SHP77 treated with DMSO at 0.1 percent for 48 hours (cell line): ENCODE measurements at places on chromosomes 7 and 10.

- DNase-seq, result no peak
Observed at GRCh38 chr10:93039721-93040120, 20.9 kb upstream of the CYP26C1 start.

DNA sequence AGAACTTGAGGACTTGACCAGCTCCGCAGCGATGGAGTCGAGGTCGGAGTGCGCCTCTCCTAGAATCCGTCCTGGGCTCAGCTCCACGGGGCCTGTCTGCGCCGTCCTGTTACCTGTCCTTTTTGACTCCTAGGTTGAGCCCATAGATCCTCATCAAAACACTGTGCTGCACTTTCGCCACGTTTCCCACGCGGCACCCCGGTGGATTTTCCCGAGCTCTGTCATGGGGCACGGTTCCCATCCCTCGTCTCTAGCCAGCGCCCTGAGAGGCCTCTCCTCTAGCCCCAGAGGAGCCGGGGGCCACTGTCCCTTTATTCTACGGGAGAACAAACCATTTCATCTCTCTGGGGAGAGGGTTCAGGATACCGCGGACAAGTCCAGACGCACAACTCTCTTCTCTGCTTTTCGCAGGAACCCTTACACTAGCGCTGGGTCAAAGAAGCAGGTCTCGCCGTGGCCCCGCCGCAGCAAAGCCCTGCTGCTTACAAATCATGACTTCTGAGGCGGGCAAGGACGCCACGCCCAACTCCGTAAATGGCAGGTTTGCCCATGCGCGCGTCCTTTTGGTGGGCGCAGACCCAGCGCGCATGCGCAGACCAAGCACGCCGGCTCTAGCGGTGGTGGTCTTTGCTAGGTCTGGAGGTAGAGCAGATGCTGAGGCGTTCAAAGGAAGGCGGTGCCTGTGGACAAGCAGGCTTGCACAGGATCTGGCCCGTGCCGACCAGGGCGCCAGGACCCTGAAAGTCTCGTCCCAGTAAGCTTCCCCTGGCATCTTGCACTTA lies 10.3 kb upstream of the ANKRD7 start:
- DNase-seq, result no peak

GRCh38 chr7:128918016-128918665 lies 7.6 kb upstream of the KCP start:
- no peak for DNase-seq

DNA sequence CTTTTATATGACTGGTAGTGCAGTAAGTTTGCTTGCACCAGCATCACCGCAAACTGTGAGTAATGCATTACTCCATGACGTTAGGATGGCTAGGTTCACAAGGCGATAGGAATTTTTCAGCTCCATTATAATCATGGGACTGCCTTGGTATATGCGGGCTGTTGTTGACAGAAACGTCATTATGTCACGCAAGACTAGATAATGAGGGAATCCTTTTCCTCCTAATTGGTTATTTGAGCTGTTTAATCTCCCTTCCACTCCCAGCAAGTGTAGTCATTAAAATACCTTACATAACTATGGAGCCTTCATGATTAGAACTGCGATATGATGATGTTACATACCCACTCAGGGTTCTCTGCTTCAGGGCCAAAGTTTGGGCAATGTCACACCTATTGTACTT lies 17.3 kb downstream of the KLLN start:
- DNase-seq, result no peak
